ENCODE measurements at places on chromosomes 4 and X.

GRCh38 chr4:31370866-31371465 is 650.8 kb downstream of the PCDH7 start:
- no peak for DNase-seq

DNA sequence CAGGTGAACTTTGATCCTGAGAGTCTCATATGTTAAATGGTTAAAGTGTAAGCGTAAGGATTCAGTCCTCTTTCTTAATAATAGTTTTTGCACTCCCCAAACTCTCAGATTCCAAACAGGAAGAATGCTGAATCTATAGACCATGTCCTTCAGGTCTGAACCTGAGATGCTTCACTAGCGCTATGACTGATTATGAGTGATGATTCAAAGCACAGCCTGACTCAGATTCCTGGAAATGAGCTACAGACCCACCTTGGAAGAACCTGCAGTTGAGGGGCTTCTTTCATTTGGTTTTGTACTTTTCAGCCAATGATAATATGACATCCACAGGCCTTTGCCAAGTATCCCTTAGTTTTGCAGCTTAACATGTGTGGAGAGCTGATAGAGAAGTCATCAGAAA is 1.4 kb downstream of the EDNRA start:
- DNase-seq: no peak

GRCh38 chrX:47484885-47485284 is 1.9 kb upstream of the ZNF41 start:
- DNase-seq: no peak

- DNase-seq: no peak
Observed at GRCh38 chr4:7168106-7168505, 24.2 kb upstream of the SORCS2 start.

DNA sequence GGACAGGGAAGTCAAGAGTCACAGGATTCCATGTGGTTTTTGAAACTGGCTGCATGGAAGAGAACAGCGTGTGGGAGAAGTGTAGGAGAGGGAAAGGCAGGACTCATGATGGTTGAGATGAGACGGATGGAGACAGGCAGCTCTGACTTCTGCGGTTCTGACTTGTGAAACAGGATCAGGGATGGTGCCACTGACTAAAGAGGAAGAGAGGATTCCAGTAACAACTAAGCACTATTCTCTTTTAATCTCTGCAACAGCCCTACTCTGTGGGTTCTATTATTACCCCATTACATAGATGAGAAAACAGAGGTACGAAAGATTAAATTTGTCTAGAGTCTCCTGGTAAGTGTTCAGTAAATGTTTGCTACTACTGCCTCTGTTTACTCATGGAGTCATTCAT is 156.3 kb downstream of the CBR4 start:
- no peak for DNase-seq

- no peak for DNase-seq
Observed at GRCh38 chr4:11342401-11342800, 86.3 kb downstream of the HS3ST1 start.

DNA sequence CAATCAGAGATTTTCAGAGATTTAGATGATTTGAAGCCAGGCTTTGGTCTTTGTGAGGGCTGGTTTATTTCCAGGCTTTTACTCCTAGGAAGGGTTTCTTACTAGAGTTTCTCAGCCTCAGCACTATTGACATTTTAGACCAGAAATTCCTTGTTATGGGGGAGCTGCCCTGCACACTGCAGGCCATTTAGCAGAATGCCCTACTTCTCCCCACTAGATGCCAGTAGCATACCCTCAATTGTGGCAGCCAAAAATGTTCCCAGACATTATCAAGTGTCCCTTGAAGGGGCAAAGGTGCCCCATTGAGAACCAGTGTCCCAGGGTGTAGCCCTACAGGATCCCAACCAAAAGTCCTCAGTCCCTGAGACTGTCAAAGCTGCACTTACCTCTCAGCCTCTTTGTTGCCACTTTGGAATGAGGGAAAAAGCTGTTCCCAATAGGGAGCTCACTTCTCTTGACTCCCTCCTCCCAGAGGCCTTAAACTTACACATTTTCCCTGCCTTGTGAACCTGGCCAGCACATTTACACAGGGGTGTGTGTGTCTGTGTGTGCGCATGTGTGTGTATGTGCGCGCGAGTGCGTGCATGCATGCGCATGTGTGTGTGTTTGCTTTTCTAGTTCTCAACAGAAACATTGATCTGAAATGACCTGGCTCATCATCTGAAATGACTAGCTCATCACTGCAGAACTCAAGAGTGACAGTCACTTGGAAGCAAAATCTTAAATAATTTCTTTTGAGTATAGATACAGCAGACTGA is 231.4 kb downstream of the QDPR start:
- DNase-seq: no peak

- DNase-seq: no peak
Observed at GRCh38 chr4:159506801-159507517, 404.1 kb downstream of the RAPGEF2 start.

DNA sequence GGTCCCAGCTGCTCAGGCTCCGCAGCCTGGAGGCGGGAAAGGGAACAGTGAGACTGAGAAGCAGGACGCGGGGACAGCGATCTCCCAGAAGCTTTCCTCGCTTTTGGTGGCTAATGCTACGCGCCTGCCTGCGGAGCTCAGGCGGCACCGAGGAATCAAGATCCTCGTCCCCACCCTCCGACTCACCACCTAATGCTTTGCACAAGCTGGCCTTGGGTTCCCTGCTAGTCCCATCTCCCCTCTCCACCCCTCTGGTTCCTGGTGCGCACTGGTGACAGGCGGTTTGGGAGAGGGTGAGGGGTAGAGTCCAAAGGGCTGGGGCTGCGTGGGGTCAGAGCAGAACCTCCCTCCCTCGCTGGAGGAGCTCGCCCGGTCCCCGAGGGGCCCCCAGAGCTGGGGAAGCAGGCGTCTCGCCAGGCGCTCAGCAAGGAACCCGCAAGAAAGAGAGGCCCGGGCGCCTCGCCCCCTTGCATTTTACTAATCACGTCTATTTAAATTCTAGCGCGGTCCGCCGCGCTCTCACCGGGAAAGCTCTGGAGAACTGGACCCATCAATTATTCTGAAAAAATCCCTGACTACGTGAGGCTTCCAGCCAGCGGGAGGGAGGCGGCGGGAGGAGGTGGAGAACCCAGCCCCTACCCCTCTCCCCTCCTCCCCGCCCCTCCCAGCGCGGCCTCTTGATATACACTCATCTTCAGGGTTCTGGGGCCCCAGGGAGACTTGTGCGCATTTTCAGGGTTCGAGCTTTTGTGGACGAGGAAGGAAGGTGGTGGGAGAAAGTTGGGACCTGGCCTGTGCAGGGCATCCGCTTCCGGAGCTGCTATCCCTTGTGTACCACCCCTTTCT is 9.1 kb downstream of the POU4F2 start:
- no peak for DNase-seq

DNA sequence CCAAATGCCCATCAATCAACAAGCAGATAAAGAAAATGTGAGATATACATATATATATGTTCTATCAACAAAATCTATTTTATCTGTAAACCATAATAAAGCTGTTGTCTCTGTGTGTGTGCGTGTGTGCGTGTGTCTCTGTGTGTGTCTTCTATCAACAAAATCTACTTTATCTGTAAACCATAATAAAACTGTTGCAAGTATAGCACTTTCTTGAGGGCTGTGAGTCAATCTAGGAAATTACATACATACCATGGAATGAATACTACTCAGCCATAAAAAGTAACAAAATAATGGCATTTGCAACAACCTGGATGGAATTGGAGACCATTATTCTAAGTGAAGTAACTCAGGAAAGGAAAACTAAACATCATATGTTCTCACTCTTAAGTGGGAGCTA is 12.5 kb upstream of the PLK4 start:
- DNase-seq: no peak

DNA sequence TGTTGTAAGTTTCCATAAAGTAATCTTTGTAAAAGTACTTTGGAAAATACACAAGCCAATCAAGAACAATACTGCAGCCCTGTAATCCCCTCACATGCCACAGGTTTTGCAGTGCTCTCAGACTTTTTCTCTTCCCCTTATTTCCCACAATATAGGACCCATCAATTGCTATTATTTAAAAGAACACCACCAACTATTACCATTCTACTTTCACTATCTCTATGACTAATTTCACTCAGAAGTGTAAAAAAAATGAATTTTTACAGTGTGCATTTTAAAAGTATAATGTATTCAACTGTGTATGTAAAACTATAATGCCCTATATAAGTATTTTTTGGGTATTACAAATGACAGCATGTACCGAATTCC is 1.7 kb downstream of the ATP8A1 start:
- DNase-seq: no peak

- no peak for DNase-seq
Observed at GRCh38 chrX:23557070-23557469, 110.2 kb upstream of the PRDX4 start.

DNA sequence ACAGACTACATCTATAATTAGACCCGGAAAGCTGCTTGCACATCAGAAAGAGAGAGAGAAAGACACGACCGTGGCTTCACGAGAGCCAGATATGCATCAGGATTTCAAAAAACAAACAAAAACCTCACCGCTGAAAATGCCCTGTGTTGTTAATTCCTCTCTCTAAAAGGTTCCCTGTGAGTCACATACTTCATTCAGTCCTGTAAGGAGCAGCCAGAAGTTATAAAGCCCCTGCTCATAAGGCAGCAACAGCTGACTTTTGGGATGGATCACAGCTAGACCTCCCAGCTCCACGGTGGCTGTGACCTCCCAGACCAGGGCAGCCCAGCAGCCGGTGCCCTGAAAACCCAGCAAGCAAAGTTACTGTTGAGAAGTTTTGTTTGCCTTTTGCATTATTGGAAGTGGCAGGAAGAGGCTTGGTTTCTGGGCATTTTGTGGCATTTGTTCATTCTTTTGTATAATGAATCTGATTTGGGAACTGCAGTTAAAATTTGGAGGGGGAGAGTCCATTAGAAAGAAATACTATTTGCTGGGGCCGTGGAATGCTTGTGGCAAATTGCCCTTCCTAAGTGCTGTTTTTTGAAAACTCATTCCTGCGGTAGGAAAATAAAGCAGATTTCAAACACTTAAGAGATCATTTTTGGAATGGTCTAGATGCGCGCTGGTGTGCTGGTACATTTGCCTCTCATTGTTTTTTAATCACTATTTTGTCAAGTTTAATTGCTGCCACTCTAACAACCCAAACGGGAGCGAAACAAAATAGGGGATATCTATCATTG is 520.4 kb downstream of the BCOR start:
- DNase-seq: no peak

GRCh38 chrX:12021698-12022097 is 116.6 kb upstream of the FRMPD4 start:
- no peak for DNase-seq

- no peak for DNase-seq
Observed at GRCh38 chrX:21004835-21005234, 369.4 kb upstream of the CNKSR2 start.

DNA sequence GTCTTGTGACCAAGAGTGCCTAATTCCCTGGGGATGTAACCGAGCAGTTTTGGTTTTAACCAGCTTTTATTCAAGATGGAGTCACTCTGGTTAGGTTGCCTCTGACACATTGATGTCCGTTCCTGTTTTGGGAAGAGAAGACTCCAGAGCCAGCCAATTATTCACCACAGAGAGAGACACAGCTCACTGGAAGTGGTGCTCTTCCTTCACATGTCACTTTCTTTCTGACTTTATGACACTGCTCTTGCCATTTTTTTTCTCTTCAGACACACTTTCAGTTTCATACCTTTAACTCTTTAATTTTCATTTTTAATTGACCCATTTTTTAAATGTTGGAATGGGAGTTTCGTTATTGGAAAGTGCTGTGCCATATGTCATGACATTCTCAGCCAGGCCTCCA is 418.4 kb upstream of the FSTL5 start:
- DNase-seq: no peak

DNA sequence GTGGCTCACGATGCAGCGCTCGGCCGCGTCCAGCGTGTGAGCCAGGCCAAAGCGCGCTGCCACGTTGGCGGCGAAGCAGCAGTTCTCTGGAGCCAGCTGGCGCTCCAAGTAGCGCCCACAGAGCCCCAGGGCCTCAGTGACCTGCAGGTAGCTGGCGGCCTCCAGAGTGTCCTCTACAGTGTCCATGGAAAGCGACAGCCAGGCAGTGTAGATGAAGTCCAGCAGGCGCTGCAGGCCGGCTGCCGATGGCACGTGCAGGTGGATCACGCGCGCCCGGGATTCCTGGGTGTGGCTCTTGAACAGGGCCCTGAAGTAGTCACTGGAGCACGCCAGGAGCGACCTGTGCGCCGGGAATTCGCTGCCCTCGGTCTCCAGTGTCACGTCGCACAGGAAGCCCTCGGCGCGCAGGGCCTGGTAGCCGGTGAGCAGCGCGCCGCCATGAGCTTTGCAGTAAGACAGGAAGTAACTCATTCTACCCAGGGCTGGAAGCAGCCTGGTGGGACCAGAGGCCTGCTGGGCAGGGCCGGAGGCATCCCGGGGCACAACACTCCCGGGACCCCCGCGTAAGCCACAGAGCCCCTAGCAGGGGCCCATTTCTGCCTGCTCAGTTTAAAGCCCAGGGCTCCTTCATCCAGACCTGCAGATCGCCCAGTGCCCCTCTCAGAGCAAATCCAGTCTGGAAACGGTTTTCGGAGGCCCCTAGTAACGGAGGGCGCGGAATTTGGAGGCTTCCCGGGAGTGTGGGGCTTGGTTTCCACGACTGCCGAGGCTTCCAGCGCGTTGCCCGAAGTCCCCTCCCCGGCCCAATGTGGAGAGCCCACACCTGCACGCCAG is 595 bp downstream of the KLHL34 start:
- DNase-seq: no peak

GRCh38 chrX:9785944-9786797 is at the start of gene SHROOM2:
Gene SHROOM2 (plus strand): TSS chrX:9786429. CDS start chrX:9786546, 117 bp downstream.
- no peak for DNase-seq

- DNase-seq: no peak
Observed at GRCh38 chr4:163958751-163959150, 464.3 kb downstream of the TMA16 start.

Data from central memory CD4-positive, alpha-beta T cell (primary cell).